RPMI8226 (cell line): ENCODE measurements at places on chromosomes 16 and 17.

- no peak for DNase-seq
Measured at GRCh38 chr17:73304438-73304837, 7.4 kb downstream of the CDC42EP4 start.

- no peak for DNase-seq
Measured at GRCh38 chr16:82993926-82994325, 367.2 kb downstream of the CDH13 start.

- DNase-seq, result peak; percentile 81
Measured at GRCh38 chr17:77085926-77086432, 54.8 kb upstream of the SEC14L1 start.

- no peak for DNase-seq
Measured at GRCh38 chr16:48603647-48604376, 6.2 kb downstream of the N4BP1 start.

DNA sequence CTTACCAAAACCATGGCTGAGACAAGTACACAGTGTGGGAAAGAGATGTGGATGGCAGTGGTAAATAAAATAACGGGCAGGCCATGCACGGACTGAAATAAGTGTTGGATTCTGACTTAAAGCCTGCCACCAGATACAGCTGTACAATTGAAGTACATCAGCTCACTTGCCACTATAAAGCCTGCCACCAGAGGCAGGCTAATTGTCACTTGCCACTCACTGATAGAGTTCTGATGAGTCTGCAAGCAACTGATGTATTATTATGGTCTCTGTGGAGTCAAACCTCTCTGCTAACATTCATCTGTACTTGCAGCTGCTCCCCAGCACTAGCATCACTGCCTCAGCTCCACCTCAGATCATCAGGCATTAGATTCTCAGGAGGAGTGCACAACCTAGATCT, 93.0 kb downstream of the CYTH1 start:
- DNase-seq, result no peak

- no peak for DNase-seq
Measured at GRCh38 chr17:64188088-64188487, 58.1 kb upstream of the ERN1 start.
